ENCODE measurements at places on chromosomes 13 and 19.
A peak's percentile ranks its signal among the peaks of the same experiment; 100 is the strongest.

- no peaks in the 10 kb centered on the region for H3K27me3 ChIP-seq
- peak overlapping the region; percentile 99 for H3K27ac ChIP-seq
- no peaks in the 10 kb centered on the region for H3K36me3 ChIP-seq
- H3K4me3 ChIP-seq = peak overlapping the region; percentile 81
- H3K4me1 ChIP-seq = peaks cover 32% of the 10 kb centered on the region
- no peak for DNase-seq
Measured at GRCh38 chr13:46179491-46179908, 2.5 kb downstream of the LCP1 start.

GRCh38 chr13:85095418-85096272 lies 703.6 kb downstream of the SLITRK6 start:
- no peaks in the 10 kb centered on the region for H3K27me3 ChIP-seq
- H3K4me1 ChIP-seq = no peaks in the 10 kb centered on the region
- H3K27ac ChIP-seq = no peak overlapping the region
- DNase-seq = no peak
- no peaks in the 10 kb centered on the region for H3K36me3 ChIP-seq
- no peak overlapping the region for H3K4me3 ChIP-seq

DNA sequence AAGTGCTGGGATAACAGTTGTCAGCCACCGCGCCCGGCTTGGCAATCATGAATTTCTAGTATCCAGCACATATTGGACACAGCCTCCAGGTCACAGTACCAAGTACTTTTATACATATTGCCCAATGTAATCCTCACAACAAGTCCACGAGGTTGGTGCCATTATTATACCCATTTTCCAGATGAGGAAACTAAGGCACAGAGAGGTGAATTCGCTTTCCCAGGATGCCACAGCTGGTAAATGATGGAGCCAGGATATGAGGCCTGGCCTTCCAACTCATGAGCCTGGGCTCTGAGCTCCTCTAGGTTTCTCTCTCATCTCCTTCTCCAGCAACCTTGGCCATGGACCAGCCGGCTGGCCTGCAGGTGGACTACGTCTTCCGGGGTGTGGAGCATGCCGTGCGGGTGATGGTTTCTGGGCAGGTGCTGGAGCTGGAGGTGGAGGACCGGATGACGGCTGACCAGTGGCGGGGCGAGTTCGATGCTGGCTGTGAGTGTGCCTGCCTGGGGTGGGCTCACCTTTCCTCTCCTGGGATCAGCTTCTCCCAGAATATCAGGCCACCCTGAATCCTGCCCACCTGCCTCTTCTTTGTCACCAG lies 7.5 kb downstream of the CCDC61 start:
- no peak overlapping the region for H3K27ac ChIP-seq
- no peak for DNase-seq
- H3K4me3 ChIP-seq = no peak overlapping the region
- no peaks in the 10 kb centered on the region for H3K27me3 ChIP-seq

- no peaks in the 10 kb centered on the region for H3K27me3 ChIP-seq
- no peak overlapping the region for H3K27ac ChIP-seq
- no peak overlapping the region for H3K4me3 ChIP-seq
- DNase-seq = no peak
- H3K36me3 ChIP-seq = no peaks in the 10 kb centered on the region
- H3K4me1 ChIP-seq = no peaks in the 10 kb centered on the region
Measured at GRCh38 chr13:92436924-92437323, 789.7 kb upstream of the GPC6 start.

DNA sequence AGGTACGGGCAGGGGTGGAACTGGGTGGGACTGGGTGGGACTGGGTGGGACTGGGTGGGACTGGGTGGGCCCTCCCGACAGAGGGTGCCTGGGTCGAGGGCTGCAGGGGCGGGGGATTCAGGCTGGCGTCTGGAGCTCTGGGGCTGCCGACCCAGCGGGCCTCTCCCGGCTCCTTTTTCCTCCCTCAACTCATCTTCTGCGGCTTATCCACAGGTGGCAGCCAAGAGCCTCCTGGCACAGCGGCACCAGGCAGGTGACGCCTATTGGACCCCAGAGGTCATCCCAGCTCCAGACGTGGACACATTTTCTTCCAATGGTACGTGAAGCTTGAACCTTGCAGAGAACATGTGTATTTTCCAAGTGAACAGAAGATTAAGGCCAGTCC lies 533 bp downstream of the ZNF544 start:
- no peak overlapping the region for H3K27ac ChIP-seq
- no peaks in the 10 kb centered on the region for H3K27me3 ChIP-seq
- H3K4me1 ChIP-seq = no peaks in the 10 kb centered on the region
- H3K36me3 ChIP-seq = no peaks in the 10 kb centered on the region
- H3K4me3 ChIP-seq = peak overlapping the region; percentile 59

GRCh38 chr19:57171551-57172081 lies 4.3 kb upstream of the DUXA start:
- DNase-seq = no peak
- H3K4me3 ChIP-seq = no peak overlapping the region
- H3K36me3 ChIP-seq = no peaks in the 10 kb centered on the region

DNA sequence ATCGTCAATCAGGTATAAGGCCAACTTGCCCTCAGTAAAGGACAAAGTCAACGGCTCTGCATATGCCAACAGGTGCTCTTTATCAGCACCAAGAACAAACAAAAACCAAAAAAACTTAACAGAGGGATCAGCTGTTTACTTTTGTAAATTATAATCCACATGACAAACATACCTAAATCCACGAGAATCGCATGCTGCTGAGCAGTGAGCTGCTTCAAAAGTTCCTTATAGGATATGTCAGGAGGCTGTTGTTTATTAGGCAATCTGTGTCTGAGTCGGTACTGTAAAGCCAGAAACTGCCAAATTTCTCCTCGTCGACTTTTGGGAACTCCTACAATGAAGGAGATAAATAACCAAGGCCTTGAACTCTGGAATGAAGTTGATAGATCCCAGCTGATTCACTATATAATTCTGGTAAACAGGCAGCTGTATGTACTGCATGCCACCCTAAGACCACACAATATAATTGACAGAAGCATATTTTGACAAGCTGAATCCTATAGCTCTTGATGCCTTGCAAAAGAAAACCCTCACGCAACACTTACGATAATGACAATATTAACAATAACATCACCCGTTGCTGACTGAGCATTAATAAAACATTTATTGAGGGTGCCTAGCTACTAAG lies 179.8 kb downstream of the TBC1D4 start:
- no peaks in the 10 kb centered on the region for H3K4me1 ChIP-seq
- no peak overlapping the region for H3K4me3 ChIP-seq
- no peak for DNase-seq

DNA sequence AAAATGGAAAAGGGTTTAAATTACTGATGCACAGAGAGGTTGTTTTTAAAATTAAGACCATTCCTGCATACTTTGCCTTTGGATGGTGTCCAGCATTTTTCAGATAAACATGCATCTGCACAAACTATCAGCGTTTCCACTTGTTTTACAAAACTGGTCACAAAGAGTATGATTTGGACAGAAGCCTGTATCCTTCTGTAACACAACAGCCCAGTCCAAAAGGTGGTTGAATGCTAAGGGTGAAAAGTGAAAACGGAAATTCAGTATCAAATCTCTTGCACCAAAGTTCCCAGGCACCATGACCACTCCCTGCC lies 21.7 kb upstream of the DOCK9 start:
- H3K27ac ChIP-seq = no peak overlapping the region
- no peaks in the 10 kb centered on the region for H3K36me3 ChIP-seq
- H3K4me3 ChIP-seq = no peak overlapping the region
- H3K4me1 ChIP-seq = no peaks in the 10 kb centered on the region

- peak; percentile 95 for DNase-seq
- peak within 1 kb of the TSS; percentile 96 for H3K4me3 ChIP-seq
- H3K27ac ChIP-seq = peak within 1 kb of the TSS; percentile 33
- H3K4me1 ChIP-seq = 0 out of 2 replicates have a peak, but pooled peaks cover 9% of the 10 kb centered on the region
- H3K27me3 ChIP-seq = no peaks in the 10 kb centered on the region
Measured at GRCh38 chr19:9140159-9140874, at the start of gene ZNF317. ZNF317 (plus strand) TSS chr19:9140397; CDS start chr19:9156017, 15,620 bp downstream.

DNA sequence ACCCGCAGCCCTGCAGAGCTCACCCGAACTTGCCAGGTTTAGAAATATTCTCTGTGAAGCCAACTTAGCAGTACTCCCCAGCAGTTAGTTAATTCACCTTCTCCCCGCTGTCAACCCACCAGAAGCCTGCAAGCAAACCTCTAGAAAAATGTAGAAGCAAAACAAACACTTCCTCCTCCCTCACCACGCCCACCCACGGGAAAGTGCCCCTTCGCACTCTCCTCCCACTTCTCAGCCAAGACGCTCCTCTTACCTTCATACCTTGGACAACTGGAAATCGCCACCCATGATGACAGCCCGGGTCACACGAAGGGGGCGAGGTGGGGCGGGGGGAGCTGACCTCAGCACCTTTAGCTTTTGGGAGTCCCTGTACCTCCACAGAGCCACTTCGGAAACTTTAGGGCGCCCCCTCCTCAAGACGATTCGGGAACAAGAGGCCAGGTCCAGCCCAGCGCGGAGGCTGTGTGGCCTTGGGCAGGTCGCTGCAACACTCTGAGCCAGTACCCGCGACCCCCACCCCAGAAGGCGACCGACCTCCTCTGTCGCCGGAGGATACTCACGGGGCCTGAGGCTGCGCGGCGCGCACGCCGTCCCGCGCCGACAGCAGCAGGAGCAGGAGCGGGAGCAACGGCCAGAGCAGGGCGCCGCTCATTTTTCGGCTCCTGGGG lies 485 bp downstream of the CPAMD8 start:
- no peaks in the 10 kb centered on the region for H3K36me3 ChIP-seq
- H3K27ac ChIP-seq = no peak overlapping the region
- no peaks in the 10 kb centered on the region for H3K4me1 ChIP-seq
- no peak overlapping the region for H3K4me3 ChIP-seq

DNA sequence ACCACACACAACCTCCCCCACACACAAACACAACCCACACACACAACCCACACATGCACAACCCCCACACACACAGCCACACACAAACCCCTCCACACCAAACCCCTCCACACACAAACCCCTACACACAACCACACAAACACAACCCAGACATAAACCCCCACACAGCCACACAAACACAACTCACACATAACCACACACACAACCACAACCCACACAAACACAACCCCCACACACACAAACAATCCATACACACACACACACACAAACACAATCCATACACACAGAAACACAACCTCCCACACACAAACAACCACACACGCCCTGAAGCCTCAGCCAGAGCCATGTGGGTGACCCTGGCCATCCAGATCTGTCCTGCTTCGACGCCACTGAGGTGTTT lies 30.0 kb upstream of the ISYNA1 start:
- no peak for DNase-seq
- H3K36me3 ChIP-seq = no peaks in the 10 kb centered on the region
- no peaks in the 10 kb centered on the region for H3K4me1 ChIP-seq
- no peak overlapping the region for H3K27ac ChIP-seq
- no peak overlapping the region for H3K4me3 ChIP-seq
- H3K27me3 ChIP-seq = no peaks in the 10 kb centered on the region

DNA sequence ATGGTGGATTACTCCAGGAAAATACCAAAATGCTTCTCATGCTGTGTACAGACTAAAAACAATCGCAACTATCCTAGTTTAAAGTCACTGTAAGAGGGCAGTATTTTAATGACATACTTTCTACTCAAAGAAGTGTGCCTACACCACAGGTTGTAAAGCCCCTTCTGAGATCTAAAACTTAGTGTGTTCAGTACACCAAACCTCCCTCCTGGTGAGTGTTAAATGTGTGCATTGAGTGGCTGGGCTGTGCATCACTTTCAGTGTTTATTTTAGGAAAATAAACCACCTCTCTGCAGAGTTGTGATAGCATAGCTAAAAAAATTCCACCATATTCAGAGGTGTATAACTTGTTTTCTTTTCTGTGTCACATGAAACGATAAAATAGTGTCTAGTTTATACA lies 263.7 kb downstream of the DACH1 start:
- no peaks in the 10 kb centered on the region for H3K36me3 ChIP-seq
- no peak overlapping the region for H3K4me3 ChIP-seq
- H3K4me1 ChIP-seq = no peaks in the 10 kb centered on the region
- no peak overlapping the region for H3K27ac ChIP-seq

GRCh38 chr19:28021259-28022185 lies 1191.4 kb downstream of the UQCRFS1 start:
- no peak for DNase-seq
- H3K27me3 ChIP-seq = no peaks in the 10 kb centered on the region
- H3K4me1 ChIP-seq = no peaks in the 10 kb centered on the region
- no peaks in the 10 kb centered on the region for H3K36me3 ChIP-seq
- no peak overlapping the region for H3K27ac ChIP-seq

DNA sequence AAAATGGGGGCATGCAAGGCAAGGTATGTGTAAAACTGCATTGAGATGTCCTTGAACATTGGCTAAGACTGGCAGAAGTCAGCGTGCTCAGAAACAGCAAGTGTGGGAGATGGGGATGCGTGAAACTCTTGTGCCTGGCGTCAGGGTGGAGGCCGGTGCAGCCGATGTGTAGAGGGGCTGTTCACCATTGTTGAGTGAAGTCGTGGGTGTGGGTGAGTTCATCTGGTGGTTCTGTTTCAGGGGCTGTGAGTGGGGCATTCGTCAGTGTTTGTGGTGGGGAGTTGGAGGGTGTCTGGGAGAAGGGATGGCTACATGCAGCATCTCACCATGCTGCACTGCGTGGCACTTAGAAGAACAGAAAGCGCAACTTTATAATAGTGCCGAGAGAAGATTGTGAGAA lies 11.4 kb upstream of the MIA start:
- peaks cover 31% of the 10 kb centered on the region for H3K36me3 ChIP-seq
- no peak overlapping the region for H3K4me3 ChIP-seq
- no peak overlapping the region for H3K27ac ChIP-seq
- DNase-seq = no peak
- H3K27me3 ChIP-seq = no peaks in the 10 kb centered on the region
- H3K4me1 ChIP-seq = no peaks in the 10 kb centered on the region

DNA sequence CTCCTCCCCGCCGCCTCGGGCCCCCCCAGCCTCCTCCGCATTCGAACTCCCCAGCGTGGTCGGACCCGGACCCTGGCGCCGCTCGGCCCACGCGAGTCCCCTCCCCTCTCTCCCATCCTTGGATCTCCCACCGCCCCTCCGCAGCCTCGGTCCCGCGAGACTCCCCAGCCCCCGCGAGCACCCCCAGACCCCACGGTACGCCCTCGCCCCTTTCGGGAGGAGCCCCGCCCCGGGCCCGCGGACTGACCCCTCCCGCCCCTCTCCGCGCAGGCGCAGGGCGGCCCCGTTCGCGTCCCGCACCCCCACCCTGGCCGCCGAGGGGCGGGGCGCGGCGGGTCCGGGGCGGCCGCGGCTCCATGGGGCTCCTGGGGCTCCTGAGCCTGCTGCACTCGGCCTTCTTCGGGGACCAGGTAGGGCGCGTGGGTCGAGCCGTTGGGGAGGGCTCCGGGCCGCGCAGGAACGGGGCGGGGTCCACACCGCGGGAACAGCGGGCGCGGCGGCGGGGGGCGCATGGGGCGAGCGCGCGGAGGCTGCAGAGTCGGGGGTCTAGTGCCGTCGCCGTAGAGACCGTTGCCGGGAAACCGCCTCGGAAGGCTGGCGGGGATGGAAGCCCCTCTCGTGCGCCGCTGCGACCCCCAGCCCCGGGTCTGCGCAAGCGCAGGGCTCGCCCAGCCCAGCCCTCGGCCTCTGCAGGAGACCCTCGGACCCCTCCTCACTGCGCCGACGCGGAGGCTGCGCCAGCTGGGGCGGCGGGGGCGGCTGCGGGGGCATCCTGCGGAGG lies 3.8 kb upstream of the APC2 start:
- peaks cover 53% of the 10 kb centered on the region for H3K27me3 ChIP-seq
- no peak overlapping the region for H3K27ac ChIP-seq
- DNase-seq = no peak
- peaks cover 5% of the 10 kb centered on the region for H3K36me3 ChIP-seq

GRCh38 chr13:59538512-59538911 lies 625.2 kb downstream of the DIAPH3 start:
- H3K36me3 ChIP-seq = no peaks in the 10 kb centered on the region
- no peak for DNase-seq
- H3K4me1 ChIP-seq = no peaks in the 10 kb centered on the region
- H3K27ac ChIP-seq = no peak overlapping the region

GRCh38 chr13:20869540-20869939 lies 33.0 kb downstream of the XPO4 start:
- no peaks in the 10 kb centered on the region for H3K4me1 ChIP-seq
- H3K4me3 ChIP-seq = no peak overlapping the region
- no peaks in the 10 kb centered on the region for H3K36me3 ChIP-seq
- no peak overlapping the region for H3K27ac ChIP-seq
